ENCODE measurements at places on chromosomes 5 and 9. TPM values are rescaled to one million over a fixed set of nuclear protein-coding genes. Genes with fewer than 3 reads are reported as not detected.

GRCh38 chr5:148259288-148259687 is 9.3 kb upstream of the SPINK13 start:
- no peak for DNase-seq
- no peak overlapping the region for H3K4me3 ChIP-seq
- no peaks in the 10 kb centered on the region for H3K4me1 ChIP-seq
- H3K27ac ChIP-seq, result no peak overlapping the region
- H3K27me3 ChIP-seq, result peaks cover 2% of the 10 kb centered on the region

GRCh38 chr9:110099236-110100095 is 108.5 kb downstream of the C9orf152 start:
- H3K4me1 ChIP-seq, result peaks cover 67% of the 10 kb centered on the region
- DNase-seq, result no peak
- H3K27me3 ChIP-seq, result peaks cover 4% of the 10 kb centered on the region
- no peak overlapping the region for H3K4me3 ChIP-seq

GRCh38 chr9:91963711-91964240 is 13.7 kb upstream of the ROR2 start:
- DNase-seq, result no peak
- peaks cover 6% of the 10 kb centered on the region for H3K4me1 ChIP-seq
- H3K36me3 ChIP-seq, result peaks cover 3% of the 10 kb centered on the region
- no peaks in the 10 kb centered on the region for H3K27me3 ChIP-seq
- H3K4me3 ChIP-seq, result no peak overlapping the region
- H3K27ac ChIP-seq, result no peak overlapping the region

DNA sequence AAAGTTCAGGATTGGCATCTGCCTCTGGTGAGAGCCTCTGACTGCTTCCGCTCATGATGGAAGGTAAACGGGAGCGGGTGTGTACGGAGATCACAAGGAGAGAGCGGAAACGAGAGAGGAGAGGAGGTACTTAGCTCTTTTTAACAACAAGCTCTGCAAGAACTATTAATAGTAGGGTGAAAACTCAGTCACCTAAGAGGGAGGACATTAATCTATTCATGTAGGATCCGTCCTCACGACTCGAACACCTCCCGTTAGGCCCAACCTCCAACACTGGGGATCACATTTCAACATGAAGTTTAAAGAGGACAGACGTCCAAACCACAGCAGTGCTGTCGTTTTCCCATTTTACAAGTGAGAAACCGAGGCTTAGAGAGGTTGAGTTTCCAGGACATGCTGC is 173.7 kb downstream of the SLC28A3 start:
- peaks cover 5% of the 10 kb centered on the region for H3K4me1 ChIP-seq
- peaks cover 3% of the 10 kb centered on the region for H3K27me3 ChIP-seq
- no peak overlapping the region for H3K27ac ChIP-seq
- H3K4me3 ChIP-seq, result no peak overlapping the region
- H3K36me3 ChIP-seq, result no peaks in the 10 kb centered on the region
- no peak for DNase-seq

SLC1A3 gene
- total RNA-seq, result 4.0 TPM

SPATA6L gene
- 6.7 TPM for total RNA-seq

TMEM232 gene
- total RNA-seq, result 3.1 TPM

MEGF10 gene
- 5.6 TPM for total RNA-seq

GPR21 gene
- 1.8 TPM for total RNA-seq

Data from endothelial cell (in vitro differentiated cells).